Upper lobe of right lung (tissue), 1 donor: ENCODE measurements at places on chromosomes 1 and 21. TPM values are rescaled to one million over a fixed set of nuclear protein-coding genes. Genes with fewer than 3 reads are reported as not detected.

DNA sequence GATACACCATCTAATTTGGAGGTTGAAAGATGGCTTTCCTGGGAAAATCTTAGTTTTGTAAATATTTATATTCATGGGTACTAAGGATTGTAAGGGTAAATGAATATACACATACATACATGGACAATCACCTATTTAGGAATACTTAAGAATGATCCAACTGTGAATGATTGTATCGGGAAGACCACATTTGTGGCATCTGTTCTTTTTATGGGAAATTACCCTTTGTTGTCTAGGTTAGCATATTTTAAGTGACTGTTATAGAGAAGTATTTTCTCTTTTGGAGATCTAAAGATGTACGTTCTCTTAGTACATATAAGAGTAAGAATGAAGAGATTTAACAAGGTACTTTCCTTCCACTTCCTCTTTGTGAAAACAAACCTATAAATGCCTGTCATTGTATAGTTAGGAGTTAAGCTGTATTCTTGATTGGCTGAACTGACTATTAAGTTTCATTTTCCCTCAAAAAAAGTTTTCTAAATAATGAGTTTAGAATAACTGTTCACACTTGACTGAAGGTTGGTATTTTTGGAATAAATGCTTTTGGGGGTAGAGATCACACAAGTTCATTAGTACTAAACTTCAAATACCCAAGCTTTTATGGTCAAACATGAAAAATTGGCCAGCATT lies 26.7 kb downstream of the SNX7 start:
- no peak for DNase-seq

The ARF1 gene
- 397 TPM for total RNA-seq

The VHLL gene
- total RNA-seq: not detected

DNA sequence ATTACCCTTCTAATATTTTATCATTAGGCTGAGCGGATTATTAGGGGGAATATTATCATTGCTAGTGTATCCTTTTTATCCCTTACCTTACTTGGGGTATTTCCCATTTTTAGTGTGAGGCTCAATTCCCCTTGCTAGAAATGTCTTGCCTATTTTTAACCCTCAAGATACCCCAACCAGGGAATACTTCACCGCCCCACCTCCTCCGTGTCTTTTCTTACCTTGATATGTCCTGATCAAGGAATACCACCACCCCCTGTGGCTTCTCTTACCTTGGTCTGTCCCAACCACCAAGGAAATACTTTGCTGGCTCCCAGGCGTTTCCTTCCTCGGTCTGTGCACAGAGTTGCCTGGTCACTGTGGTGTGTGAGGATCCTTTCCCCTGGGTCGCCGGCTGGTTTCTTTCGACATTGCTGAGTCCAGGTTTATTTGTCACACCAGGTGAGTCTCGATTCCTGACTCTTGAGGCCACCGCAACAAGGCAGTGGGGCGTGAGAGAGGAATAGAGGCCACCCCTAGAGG lies 57.8 kb downstream of the SERINC2 start:
- no peak for DNase-seq

DNA sequence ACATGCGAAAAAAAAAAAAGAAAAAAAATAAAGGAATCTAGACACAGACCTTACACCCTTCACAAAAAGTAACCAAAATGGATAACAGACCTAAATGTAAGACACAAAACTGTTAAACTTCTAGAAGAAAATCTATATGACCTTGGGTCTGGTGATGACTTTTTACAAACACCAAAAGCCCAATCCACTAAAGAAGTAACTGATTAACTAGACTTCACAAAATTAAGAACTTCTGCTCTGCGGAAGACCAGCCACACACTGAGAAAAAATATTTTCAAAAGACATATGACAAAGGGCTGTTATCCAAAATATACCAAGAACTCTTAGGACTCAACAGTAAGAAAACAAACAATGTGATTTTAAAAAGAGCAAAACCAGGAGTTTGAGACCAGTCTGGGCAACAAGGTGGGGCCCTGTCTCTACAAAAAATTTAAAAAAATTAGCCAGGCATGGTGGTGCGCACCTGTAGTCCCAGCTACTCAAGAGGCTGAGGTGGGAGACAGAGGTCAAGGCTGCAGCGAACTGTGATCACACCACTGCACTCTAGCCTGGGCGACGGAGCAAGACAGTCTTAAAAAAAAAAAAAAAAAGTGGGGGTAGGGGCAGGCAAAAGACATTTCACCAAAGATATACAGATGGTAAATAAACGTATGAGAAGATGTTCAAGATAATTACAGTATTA lies 9.8 kb downstream of the PARP1 start:
- no peak for DNase-seq

The SSR2 gene
- total RNA-seq: 231 TPM

The ADORA1 gene
- 4.1 TPM for total RNA-seq

The CR1L gene
- total RNA-seq: not detected

- no peak for DNase-seq
Measured at GRCh38 chr1:3389093-3389833, 65.2 kb upstream of the ARHGEF16 start.

The DPYD gene
- 82.7 TPM for total RNA-seq
